Skin of body (tissue), 3 donors: ENCODE measurements at places on chromosomes 7 and 10. TPM values are rescaled to one million over a fixed set of nuclear protein-coding genes. Genes with fewer than 3 reads are reported as not detected.

EVX1 gene
- total RNA-seq: not detected

TAS2R38 gene
- not detected for total RNA-seq

MKX gene
- 4.0 TPM for total RNA-seq

CFAP46 gene
- 0.39 TPM for total RNA-seq

HNRNPF gene
- 122 TPM for total RNA-seq

CC2D2B gene
- 1.6 TPM for total RNA-seq

NEBL gene
- total RNA-seq: 29.3 TPM

LIPJ gene
- 0.49 TPM for total RNA-seq

IGF2BP3 gene
- total RNA-seq: 44.8 TPM

NUTM2E gene
- total RNA-seq: 0.20 TPM

SPDYE3 gene
- total RNA-seq: not detected

IFIT2 gene
- 8.6 TPM for total RNA-seq

C10orf143 gene
- total RNA-seq: 1.4 TPM

JCAD gene
- 17.2 TPM for total RNA-seq

ZDHHC16 gene
- 20.7 TPM for total RNA-seq

RPEL1 gene
- not detected for total RNA-seq

CPVL gene
- total RNA-seq: 12.6 TPM

PTN gene
- total RNA-seq: 20.8 TPM
